AG10803 (cell line): ENCODE measurements at places on chromosomes 5 and 9.

DNA sequence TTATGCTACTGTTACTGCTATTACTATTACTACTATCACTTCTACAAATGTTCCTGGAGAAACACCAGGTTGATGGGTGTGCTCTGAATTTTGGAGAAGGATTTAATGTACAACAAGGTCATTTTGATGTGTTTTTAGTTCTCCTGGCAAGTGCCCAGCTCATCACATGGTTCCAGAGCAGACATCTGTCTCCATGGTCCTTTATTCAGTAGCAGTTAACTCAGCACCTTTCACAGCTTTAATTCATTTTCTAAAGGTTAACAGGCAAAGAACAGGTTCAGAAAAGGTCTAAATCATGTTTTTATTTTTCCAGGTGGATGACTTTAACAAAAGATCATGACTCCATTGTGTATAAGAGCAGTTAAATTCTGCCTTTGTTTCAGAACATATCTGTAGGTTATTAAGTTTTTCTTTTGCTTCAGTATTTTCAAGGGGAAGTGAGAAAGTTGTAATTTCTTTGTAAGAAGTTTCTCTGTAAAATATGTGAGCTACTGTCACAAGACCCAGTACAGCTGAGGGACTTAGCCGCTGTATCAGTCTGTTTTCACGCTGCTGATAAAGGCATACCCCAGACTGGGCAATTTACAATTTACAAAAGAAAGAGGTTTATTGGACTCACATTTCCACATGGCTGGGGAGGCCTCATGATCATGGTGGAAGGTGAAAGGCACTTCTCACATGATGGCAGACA, 41.9 kb downstream of the MTRR start:
- no peak for DNase-seq

- peak; percentile 43 for DNase-seq
Observed at GRCh38 chr9:101566904-101567724, 27.7 kb downstream of the PPP3R2 start.

DNA sequence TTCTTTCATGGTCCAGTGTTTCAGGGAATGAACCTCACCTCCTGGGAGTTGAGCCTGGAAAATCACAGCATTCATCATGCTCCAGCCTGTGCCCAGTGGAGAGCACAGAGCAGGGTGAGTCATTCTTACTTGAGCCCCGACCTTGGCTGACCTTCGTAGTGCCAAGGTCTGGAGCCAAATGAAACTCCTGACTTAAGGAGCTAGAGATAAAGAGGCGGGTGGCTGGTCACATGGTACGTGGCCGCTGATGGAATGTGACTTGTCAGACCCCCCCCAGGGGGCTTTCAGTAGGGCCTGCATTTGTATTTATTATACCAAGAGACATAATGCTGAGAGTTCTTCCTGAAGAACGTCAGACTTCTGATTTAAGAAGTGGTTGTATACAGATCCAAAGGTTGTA, 15.0 kb upstream of the PIP5K1B start:
- no peak for DNase-seq

GRCh38 chr5:126099077-126099476, 324.1 kb upstream of the GRAMD2B start:
- no peak for DNase-seq

GRCh38 chr5:63255594-63255993, 677.0 kb downstream of the LRRC70 start:
- DNase-seq = no peak

DNA sequence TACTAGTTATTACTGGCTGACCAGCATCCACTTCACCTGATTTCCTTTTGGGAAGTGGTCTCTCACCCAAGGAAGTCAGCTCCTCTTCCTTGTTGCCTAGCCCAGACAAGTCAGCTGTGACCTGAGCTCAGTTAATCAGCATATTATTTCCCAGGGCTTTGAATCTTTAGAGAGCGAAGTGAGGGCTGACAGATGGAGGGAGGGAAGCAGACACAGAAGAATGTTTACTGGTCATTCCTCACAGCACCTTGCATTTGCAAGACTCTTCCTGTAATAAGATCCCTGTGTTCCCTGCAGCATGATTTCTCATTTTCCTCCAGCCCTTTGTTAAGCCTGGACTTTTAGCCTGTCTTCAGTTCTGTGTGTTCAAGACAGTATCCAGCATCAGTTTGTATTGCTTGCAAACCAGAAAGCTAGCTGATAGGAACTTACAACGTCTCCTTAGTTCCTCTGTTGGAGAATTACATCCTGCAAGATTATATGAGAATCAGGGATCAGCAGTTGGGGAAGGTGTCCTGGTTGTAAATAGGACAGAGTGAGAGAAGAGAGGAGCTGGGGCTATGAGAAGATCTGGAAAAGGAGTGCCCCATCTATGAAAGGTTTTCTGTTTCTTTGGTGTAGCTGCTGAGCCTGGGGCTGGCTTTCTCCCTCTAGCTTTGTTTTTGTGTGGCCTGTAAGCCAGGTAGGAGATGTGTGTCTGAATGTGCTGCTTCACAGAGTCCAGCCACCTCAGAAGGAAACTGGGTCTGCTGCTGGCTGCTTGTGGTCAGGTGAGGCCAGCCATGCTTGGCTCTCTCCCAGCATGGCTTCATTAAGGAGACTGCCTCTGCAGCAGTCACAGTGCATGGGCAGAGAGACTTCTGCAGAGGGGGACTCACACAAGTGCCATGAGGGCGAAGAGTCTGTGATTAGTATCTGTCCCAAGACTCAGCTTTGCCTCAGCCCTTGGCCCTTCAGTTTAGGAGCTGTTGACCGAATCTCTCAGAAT, 50.3 kb downstream of the MAN2A1 start:
- no peak for DNase-seq

DNA sequence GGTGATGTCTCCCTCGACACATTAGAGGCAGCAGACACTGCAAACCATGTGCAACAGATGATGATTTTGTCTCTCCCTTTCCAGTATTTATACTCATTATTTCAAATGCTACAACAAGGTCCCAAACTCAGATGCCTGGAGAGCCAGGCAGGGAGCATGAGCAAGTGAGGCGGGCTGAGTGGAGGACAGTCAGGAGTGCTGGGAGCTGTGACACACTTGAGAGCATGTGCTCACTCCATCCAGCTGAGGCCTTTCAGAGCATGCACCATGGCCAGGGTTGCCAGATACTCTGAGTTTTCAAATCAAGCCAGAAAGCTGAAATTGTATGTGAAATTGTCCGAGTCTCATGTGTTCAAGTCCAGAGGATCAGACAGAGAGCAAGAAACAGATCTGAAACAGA, 55.8 kb upstream of the SLC2A8 start:
- DNase-seq = no peak

DNA sequence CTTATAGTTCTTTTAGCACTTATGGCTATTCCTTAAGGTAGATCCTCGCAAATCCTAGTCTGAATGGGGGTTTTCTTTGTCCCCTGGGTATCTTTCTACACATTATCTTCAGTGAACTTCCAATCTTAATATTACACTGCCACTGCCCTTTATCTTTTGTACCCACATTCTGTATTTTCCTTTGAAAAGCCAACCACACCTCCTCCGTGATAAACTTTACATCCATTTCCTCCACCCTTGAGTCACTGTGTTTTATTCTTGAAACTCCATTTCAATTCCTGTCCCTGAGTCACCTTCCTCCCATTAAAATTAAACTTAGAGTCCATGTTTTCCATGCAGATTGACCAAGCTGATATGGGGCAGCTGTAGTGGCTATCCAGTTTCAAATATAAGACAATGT, 43.2 kb upstream of the RICTOR start:
- no peak for DNase-seq

DNA sequence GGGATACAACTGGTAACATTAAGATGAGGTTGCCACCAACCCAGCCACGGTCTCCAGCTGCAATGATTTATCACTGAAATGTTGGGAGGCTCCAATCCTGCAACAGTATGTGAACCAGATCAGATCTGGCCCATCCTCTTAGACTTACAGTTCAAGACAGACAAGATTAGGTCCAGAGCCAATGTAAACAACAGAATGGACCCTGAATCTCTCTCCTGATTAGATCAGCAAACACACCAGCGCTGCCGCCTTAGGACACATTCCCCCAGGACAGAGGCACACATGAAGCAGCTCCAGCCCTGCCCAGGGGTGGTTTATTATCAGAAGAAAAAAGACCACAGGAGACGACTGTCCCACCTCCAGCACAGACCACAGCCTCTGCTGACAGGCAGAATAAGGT, 82.1 kb downstream of the SLIT3 start:
- DNase-seq = no peak

DNA sequence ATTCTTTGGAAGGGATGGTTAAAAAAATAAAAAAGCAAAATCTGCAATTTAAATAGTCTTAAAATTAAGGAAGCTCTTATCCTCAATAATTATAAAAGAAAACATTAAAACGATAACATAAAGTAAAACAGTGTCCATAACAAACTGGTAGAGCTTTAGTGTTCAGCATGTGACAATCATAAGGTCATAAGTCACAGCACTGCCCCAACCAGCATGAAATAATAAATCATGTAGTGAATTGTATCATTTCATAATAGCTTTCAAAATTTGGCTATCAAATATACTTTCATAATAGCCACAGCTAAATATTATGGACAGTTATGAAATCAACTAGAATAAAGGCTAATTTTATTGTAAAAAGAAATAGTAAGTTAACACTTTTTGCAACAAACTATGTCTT, 10.0 kb downstream of the NR3C1 start:
- no peak for DNase-seq

GRCh38 chr9:20526500-20527319, 95.6 kb downstream of the MLLT3 start:
- peak; percentile 44 for DNase-seq

DNA sequence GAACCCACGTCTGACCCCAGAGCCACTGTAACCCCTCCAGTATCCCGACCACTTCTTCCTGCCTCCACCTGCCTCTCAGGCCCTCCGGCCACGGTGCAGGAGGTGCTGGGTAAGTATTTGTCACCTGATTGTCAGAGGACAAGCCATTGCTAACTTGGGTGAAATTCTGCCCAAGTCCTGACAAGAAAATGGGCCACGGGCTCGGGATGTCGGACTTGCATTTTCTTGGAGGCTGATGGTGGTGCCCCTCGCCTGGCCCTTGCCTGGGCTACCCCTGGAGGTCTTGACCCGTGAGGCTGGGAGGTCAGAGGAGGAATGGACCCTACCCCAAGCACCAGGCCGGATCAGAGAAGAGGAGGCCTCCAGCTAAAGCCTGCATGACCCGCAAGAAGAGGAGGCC, 149.7 kb upstream of the COL5A1 start:
- DNase-seq = no peak

DNA sequence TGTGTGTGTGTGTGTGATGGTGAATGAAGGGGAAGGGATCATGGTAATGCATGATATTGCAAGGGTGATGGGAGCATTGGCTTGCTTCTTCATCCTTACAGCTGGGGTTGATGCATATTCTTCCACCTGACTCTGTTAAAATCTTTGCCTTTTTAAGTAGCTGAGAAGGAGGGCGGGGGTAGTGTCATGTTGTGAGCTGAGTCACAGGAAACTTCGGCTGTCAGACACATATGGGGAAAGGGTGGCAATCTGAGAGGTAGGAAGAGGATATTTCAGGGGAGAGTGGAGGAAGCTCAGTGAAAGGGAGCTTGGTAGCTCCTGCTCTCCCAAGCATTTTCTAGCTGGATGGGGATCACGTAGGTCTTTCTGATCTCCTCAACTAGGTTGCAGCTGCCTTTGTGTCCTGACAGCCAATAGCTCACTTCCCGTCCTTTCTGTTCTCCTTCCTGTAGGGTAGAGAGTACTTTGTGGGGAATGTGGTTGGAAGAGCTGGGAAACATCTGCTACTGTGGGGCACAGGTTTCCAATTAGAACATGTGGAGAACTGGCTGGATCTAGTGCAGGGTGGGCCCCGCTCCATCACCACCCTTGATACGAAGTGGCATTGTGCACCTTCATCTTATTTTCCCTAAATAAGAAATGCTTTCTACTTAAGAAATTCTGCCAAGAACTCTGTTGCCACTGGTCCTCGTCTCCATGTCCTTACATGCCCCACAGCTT, 18.1 kb upstream of the CLK4 start:
- no peak for DNase-seq

DNA sequence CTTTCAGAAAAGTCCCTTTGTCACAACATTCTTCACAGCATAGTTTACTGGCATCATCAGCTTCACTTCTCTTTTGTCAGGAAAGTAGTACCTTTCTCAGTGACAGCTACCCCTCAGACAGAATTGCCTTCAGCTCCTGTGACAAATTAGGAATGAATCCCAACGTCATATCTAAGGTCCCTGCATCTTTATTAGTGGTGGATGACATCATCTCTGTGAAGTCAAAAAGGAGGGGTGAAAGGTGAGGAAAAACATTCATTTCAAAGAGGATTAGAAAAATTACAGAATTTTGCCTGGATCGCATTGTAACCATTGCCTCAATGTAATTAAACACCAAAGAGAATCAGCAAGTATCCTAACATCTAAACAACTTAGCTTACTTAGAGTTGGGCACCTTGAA, 7.9 kb upstream of the INSL6 start:
- DNase-seq = no peak

GRCh38 chr5:124317451-124317850, 429.0 kb downstream of the ZNF608 start:
- DNase-seq = no peak

- DNase-seq = no peak
Observed at GRCh38 chr5:116942622-116943021, 368.0 kb upstream of the SEMA6A start.

DNA sequence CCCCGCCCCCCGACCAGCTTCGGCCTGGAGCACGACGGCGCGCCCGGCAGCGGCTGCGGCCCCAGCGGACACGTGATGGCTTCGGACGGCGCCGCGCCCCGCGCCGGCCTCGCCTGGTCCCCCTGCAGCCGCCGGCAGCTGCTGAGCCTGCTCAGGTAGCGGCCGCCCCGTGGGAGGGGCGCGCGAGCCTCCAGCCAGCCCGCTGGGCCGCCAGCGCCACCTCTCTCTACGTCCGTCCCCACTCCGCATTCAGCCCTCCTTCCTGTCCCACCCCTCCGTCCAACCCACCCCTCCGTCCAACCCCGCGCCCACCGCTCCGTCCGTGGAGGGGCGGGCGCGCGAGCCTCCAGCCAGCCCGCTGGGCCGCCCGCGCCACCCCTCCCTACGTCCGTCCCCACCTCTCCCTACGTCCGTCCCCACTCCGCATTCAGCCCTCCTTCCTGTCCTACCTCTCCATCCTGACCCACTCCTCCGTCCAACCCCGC, 6.5 kb downstream of the ADAMTS13 start:
- DNase-seq = no peak

- no peak for DNase-seq
Observed at GRCh38 chr5:16854351-16854750, 81.7 kb downstream of the MYO10 start.

- DNase-seq = no peak
Observed at GRCh38 chr9:127809540-127810377, 7.1 kb downstream of the FPGS start.

- no peak for DNase-seq
Observed at GRCh38 chr9:134509281-134509680, 132.3 kb upstream of the COL5A1 start.

GRCh38 chr5:82405618-82406204, 127.6 kb upstream of the RPS23 start:
- peak; percentile 100 for DNase-seq

GRCh38 chr5:102796498-102796897, 41.4 kb downstream of the PAM start:
- DNase-seq = peak; percentile 18

DNA sequence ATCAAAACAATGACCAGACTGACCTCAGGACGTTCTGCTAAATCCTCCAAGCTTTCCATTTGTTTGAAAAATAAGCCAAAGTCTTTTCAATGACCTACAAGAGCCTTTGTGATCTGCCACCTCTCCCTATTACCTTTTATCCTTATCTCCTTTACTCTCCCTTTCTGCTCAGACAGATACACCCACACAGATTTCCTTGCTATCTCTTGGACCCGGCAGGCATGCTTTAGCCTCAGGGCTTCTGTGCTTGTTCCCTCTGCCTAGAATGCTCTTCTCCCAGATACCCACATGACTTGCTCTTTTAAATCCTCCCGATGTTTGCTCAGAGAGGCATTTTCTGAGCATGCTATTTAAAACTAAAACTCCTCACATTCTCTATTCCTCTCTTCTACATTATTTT, 8.9 kb upstream of the ELOVL7 start:
- no peak for DNase-seq
